LoVo (cell line): ENCODE measurements at places on chromosomes 16 and 17.

DNA sequence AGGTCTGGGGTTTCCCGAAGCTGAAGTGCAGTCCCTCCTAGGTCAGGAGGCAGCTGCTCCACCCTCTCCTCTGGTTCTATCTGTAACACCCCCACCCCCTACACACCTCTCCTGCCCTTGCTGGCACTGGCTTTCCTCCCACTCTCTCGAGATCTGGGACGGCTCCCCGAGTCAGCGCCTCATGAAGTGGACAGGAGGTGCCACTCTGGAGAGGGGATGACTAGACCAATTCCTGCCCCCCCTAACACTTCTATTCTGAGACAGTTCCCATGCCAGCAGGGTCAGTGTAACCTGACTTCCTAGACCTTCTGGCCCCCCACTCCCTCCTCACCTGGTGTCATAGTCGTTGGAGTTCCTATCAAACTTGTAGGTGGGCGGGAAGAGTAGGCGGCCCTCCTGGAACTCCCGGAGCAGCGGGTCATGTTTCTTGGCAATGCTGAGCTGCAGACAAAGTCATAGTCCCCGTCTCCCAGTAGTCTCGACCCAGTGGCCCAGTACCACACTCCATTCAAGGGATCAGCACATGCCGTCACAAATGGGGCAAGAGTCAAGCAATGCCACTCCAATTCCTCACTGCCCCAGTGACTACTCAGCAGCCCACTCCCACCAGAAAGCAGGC is 9.7 kb downstream of the INPP5K start:
- no peak for DNase-seq

GRCh38 chr16:79573884-79574283 is 26.7 kb downstream of the MAF start:
- DNase-seq = no peak

- DNase-seq = no peak
Measured at GRCh38 chr17:19380481-19381301, 2.4 kb downstream of the MAPK7 start.

GRCh38 chr17:56150649-56151048 is 2.6 kb upstream of the ANKFN1 start:
- DNase-seq = peak; percentile 12

- DNase-seq = peak; percentile 39
Measured at GRCh38 chr17:61570118-61570517, 20.9 kb downstream of the NACA2 start.

- DNase-seq = peak; percentile 89
Measured at GRCh38 chr17:8117980-8118768, at the start of gene ALOXE3. TSS of gene ALOXE3 (minus strand) at chr17:8118514. CDS start at chr17:8117990, 524 bp downstream.

DNA sequence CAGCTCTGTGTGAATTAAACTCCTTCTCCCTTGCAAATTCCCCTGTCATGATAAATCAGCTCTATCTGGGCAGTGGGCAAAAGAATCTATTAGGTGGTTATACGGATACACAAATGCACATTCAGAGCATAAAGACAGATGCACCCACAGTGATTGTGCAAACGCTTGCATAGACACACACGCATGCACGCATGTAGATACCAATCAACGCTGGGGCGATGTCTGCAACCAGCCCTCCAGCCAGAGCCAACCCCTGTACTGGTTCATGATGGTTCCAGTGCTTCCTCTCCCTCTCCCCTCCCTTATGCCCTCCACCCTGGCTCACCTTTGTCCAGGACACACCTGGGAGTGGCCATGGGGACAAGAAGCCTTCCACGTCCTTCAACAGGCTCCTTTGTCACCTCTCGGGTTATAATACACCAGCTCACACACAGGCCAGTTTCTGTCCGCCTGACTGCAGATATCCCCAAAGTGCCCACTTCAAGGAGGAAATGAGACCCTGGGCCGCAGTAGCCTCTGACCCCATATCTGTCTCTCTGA is 33.1 kb upstream of the SNN start:
- DNase-seq = no peak

DNA sequence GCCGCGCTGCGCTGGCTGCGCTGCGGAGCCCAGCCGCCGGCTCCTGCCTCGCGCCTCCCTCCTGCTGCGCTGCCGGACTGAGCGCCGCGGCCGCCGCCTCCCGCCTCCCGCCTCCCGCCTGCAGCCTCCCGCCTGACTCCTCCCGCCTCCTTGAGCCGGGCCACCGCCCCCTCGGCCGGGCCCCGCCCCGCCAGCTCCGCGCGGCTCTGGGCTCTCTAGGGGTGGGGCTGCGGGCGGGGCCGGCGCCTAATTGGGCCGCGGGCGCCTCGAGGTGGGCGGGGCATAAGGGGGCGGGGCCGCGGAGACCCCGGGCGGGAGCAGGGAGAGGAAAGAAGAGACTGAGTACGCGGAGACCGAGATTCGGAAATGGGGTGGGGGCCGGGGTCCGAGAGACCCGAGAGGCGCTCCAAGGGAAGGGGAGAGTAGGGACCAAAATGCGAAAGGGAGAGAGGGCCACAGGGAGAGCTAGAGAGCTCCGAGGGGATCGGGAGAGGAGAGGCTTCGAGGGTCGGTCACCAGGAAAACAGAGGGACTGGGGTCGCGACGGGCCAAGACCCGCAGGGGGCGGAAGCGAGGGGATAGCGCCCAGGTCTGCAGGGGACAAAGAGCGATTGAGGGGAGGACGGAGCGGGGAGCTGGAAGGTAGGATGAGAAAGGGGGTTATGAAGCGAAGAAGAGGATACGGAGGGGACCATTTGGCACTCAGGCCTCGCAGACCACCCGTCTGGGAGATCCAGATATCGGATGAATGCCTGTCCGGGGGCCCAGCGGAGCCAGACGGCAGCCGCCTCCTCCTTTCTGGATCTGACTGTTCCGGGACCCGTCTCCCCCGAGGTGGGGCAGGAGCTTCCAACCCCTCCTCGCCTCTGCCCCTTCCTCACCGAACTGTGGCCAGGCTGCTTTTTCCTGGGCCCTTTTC is at the start of gene C1QL1:
Gene C1QL1, minus strand, starts transcription at position 79 of the 919 bp plus-strand sequence. CDS start 255 bp downstream, outside the sequence.
- peak; percentile 89 for DNase-seq

DNA sequence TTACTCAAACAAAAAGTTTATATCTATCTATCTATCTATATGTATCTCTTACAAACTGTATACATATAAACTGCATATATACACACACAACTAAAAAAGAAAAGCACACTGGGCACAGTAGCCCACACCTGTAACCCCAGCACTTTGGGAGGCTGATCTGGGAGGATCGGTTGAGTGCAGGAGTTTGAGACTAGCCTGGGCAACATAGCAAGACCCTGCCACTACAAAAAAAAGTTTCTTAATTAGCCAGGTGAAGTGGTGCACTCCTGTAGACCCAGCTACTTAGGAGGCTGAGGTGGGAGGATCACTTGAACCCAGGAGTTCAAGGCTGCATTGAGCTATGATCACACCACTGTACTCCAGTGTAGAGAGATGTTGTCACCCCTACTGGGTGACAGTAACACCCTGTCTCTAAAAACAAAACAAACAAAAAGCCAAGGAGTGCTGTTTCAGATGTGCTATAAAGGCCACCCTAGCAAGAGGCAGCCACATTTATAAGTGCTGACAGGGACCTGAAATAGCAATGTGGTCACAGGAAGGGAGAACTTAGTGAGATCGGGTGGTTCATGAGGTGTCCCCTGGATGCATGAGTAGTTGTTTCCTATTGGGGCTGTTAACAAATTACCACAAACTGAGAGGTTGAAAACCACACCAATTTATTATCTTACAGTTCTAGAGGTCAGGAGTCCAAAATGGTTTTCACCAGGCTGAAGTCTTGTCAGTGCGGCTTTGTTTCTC is 4.8 kb downstream of the CD2BP2 start:
- no peak for DNase-seq

- DNase-seq = no peak
Measured at GRCh38 chr17:43877451-43878155, 29.7 kb downstream of the MPP2 start.

DNA sequence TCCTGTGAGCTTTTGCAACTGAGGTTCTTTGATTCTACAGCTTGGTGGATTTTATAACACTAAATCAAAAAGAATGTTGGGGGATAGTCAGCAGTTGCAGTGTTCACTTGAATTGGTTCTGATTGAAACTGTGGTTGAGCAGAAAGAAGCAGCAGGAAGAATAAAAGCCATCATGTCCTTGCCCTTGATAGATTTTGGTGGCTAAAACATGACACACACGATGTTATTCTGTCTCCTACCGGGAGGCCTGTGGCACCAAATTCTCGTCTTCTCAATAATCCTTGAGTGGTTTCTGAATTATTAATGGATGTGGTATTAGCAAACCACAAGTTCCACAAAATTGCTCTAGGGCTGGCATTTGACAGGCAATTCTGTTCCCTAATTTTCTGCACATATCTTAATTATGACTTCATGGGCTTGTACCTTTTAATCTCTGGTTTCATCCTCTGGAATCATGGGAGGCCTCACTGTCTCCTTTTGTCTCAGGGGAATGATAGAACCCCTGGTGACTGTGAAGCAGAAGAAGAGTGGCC is 338.2 kb downstream of the SNX29 start:
- DNase-seq = no peak
